ENCODE measurements at places on chromosomes 7 and 10. TPM values are rescaled to one million over a fixed set of nuclear protein-coding genes. Genes with fewer than 3 reads are reported as not detected.

The TAS2R41 gene
- not detected for total RNA-seq

The IFIT5 gene
- total RNA-seq = 18.9 TPM

The TBL2 gene
- 52.4 TPM for total RNA-seq

The RBP3 gene
- 0.24 TPM for total RNA-seq

The EPHA1 gene
- 0.81 TPM for total RNA-seq

The RHBDD2 gene
- total RNA-seq = 65.7 TPM

The SPDYE3 gene
- 3.5 TPM for total RNA-seq

The ABCB4 gene
- total RNA-seq = 0.60 TPM

The CLCN1 gene
- total RNA-seq = 0.16 TPM

The GET4 gene
- total RNA-seq = 30.7 TPM
